Vagina (tissue), 2 donors: ENCODE measurements at places on chromosomes 7 and 10.

- DNase-seq, result no peak
Measured at GRCh38 chr7:134936893-134937510, 49.3 kb upstream of the AGBL3 start.

DNA sequence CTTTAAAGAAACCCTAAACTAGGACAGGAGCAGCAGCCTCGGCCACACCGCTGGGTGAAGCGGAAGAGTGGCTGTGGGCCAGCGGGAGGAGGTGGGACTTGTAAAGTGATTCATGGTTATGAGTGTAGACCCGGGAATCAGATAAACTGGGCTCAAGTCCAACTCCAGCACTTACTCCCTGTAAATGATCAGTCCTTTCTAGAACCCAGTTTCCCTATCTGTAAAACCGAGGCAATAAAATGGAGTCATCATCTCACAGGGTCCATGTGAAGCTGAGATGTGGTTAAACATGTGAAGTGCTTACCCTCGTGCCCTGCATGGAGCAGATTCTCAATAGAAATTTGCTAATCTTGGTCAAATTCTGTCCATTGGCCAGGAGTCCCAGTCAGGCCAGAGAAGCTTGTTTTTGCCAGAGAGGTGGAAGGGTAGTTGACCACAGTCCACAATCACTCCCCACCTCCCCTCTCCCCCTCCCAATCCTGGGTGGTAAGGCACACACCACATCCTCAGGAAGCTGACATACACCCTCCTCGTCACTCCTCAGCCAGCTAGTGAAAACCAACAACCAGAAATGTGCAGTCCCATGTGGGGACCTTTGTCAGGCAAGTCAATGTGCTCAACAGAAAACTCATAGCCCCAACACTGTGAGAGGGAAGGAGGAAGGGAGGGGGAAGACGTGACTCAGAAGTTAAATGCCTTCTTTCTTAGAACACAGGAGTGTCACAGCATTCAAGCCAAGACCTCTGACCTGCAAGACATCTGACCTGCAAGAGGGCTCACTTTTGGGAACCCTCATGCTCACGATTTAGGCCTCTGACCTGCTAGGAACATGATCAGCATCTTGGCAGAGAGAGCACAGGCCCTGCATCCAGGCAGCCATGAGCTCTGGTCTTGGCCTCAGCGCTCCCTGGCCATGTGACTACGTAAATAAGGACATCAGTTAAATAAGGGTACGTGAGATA, 145.1 kb downstream of the PLXNA4 start:
- DNase-seq, result no peak

GRCh38 chr10:86690657-86691084, 22.4 kb downstream of the LDB3 start:
- DNase-seq, result no peak

DNA sequence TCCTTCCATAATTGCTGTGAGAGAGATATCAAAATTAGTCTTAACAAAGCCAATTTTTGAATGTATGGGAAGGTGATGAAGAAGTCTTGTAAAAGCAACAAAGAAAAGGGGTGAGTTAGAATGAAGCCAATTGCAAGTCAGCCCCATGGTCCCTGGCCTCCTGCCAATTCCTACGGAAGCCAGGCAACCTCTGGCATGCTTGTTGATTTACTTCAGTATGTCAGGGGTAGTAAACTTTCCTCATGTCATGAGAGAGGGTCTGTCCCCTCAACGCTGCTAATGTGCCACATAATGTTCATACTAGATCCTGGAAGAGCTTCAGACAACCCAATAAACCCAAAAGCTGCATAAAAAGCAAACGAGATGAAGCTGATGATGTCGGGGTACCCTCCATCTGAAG, 159.1 kb upstream of the YAE1 start:
- no peak for DNase-seq

GRCh38 chr10:1278306-1278705, 222.1 kb downstream of the WDR37 start:
- DNase-seq, result no peak

- no peak for DNase-seq
Measured at GRCh38 chr10:48365668-48366067, 59.2 kb downstream of the MAPK8 start.

- no peak for DNase-seq
Measured at GRCh38 chr10:28411648-28412047, 108.8 kb upstream of the MPP7 start.

DNA sequence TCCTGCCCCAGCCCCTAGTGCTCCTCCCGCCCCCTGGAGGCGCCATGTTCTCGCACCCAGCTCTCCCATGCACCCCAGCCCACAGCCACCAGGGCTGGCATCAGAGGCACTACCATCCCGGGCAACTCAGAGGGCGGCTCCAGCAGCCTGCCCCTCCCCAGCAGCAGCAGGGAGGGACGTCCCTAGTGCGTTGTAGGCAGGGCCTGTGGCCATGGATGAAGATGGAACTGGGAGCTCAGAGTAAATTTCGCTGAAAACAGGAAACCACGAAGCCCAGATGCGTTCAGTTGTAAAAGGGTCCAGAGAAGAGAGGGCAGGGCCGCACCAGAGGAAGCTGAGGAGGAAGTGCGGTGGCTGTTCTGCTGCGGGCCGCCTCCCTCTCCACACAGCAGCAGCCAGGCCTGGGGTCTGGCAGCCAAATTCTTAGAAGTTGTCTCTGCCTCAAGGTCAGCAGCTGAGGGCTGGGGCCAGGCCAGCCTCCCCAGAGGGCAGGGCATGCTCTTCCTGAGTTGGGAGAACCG, 24.6 kb downstream of the VSIR start:
- no peak for DNase-seq

DNA sequence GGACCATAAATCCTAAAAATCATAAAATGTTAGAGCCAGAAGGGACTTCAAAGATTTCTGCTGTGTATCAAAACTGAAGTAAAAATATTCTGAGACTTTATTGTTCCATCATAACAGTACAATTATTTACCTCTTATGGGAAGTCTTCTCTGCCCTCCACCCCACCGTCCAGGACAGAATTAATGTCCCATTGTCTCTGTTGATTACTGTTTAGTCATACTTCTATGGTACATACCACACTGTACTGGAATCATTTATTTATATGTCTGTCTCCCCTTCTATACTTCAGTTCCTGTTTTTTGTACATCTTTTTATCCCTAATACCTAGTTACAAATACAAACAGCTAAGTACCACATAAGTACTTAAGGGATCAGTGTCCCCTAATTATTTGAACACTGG, 91.4 kb upstream of the CAPZA2 start:
- no peak for DNase-seq

GRCh38 chr7:50666124-50666496, 100.9 kb upstream of the DDC start:
- no peak for DNase-seq

- no peak for DNase-seq
Measured at GRCh38 chr7:74535951-74536356, 82.2 kb downstream of the GTF2IRD1 start.

GRCh38 chr7:44279286-44279685, 46.1 kb downstream of the CAMK2B start:
- DNase-seq, result no peak

DNA sequence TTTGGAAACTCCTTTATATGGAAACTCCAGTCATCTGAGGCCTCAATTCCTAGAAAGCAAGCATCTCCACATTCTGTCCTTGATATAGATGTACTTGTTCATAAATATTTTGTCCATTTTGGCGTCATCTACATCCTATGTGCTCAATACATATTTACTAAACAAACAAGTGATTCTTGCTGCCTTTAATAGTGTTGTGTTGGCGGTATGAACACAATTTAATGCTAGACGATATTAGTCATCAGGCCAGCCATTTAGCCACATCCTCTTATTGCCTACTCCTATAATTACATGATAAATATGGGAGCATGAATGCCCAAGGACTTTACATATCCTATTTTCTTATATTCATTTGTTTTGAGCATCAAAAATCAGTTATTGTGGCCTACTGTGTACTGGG, 18.5 kb upstream of the IFRD1 start:
- no peak for DNase-seq

DNA sequence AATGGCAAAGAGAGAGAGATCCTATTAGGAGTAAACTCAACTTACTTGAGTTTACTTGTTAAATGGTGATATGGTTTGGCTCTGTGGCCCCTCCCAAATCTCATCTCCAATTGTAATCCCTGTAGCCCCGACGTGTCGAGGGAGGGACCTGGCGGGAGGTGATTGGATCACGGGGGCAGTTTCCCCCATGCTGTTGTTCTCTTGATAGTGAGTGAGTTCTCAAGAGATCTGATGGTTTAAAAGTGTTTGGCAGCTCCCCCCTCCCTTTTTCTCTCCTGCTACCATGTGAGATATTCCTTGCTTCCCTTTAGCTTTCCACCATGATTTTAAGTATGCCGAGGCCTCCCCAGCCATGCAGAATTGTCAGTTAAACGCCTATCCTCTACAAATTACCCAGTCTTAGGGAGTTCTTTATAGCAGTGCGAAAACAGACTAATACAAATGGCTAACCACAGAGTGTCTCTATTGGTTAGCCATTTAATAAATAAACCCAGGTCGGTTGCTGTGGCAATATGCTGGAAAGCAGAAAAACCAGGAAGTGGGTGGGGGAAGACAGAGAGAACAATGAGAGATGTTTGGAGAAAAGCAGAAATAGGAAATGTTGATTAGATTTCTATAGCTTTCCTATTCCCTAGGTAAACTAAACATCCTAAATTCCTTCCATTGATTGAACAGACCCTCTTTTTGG, 3.0 kb upstream of the STMP1 start:
- DNase-seq, result no peak

- no peak for DNase-seq
Measured at GRCh38 chr7:76063114-76063513, 15.2 kb downstream of the MDH2 start.

GRCh38 chr10:7424315-7424714, 13.5 kb upstream of the SFMBT2 start:
- peak; percentile 46 for DNase-seq

GRCh38 chr10:29828440-29828894, 193.7 kb upstream of the SVIL start:
- DNase-seq, result no peak

- no peak for DNase-seq
Measured at GRCh38 chr10:31939797-31940708, 11.4 kb upstream of the ARHGAP12 start.
